Motor neuron (in vitro differentiated cells): ENCODE measurements at places on chromosomes 12 and 14.

- ATAC-seq, result no peak
Measured at GRCh38 chr12:129827102-129827865, 76.5 kb downstream of the TMEM132D start.

GRCh38 chr12:122855928-122856831, 20.9 kb downstream of the HIP1R start:
- ATAC-seq, result no peak

GRCh38 chr12:103677341-103677740, 90.3 kb downstream of the STAB2 start:
- ATAC-seq, result no peak

DNA sequence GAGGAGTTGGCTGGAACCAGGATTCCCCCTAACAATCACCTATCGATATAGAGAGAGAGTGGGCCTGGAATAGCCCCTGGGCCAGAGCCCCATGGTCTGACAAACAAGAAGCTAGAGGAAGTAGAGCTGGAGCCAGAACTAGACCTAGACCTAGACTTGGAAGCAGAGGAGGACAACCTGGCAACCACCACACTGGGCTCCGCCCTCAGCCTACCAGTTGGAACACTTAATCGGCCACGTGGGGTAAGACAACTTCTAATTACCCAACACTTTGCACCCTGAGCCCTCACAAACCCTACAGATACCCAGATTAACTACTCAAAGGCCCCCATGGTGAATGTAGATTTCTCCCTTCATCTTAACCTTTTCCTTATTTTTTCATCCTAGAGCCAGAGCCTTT, 4.6 kb upstream of the PA2G4 start:
- no peak for ATAC-seq

DNA sequence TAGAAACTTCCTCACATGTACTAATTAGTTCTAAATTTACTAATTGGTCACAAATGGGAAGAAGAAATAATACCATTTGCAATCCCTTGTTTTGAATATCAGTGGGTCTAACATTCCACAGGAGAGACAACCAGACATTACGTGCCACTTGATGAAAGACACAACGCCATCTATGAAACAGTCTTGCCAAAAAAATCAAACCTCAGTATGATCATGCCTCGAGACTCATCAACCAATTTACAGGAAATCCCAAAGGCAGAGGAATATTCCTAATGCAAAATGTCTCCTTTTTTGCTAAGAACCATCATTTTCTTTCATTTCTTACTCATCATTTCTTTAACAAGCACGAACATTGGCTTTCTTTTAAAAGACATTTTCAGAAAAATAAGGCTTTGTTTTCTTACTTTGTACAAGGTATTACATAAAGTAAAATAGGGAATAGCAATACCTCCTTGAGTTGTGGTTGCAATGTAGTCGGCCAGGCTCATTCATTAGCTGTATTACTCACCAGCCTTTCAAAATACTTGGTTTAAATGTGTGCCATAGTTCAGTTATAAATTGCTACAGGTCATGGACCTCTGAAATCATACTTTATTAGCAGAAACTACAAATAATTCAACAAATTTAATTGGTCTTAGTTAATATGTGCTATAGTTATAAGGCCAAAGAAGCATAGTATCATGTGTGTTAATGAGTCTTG, 436.2 kb upstream of the FLRT2 start:
- ATAC-seq, result peak; percentile 43

DNA sequence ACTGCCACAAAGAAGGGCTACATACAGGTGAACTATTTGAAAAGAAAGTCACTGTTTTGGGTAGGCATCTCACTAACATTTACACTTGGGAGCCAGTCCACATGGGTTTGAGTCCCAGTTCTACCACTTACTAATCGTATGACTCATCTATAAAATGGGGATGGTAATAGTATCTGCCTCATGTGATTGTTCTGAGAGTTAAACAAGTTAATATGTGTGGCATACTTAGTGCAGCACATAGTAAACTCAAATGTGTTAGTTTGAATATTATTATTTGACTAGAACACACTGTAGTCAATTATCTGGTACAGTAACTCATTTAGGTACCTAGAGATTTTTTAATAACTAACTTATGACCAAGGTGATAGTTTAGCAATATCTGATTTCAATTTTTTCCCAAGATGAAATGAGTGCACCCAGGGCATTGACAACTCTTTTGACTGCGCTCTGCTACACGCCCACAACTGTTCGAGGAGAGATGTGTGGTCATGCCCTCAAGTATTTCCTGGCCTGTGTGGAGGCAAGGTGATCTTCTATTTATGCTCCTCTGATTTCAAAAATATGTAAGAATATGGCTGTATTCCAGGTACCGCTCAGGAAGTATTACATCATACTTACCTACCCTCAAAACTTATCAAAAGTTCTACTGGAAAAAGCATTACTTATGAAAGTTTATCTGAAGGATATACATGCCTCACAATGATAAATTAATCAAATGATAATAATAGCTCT, 210.6 kb upstream of the EGLN3 start:
- ATAC-seq, result no peak

DNA sequence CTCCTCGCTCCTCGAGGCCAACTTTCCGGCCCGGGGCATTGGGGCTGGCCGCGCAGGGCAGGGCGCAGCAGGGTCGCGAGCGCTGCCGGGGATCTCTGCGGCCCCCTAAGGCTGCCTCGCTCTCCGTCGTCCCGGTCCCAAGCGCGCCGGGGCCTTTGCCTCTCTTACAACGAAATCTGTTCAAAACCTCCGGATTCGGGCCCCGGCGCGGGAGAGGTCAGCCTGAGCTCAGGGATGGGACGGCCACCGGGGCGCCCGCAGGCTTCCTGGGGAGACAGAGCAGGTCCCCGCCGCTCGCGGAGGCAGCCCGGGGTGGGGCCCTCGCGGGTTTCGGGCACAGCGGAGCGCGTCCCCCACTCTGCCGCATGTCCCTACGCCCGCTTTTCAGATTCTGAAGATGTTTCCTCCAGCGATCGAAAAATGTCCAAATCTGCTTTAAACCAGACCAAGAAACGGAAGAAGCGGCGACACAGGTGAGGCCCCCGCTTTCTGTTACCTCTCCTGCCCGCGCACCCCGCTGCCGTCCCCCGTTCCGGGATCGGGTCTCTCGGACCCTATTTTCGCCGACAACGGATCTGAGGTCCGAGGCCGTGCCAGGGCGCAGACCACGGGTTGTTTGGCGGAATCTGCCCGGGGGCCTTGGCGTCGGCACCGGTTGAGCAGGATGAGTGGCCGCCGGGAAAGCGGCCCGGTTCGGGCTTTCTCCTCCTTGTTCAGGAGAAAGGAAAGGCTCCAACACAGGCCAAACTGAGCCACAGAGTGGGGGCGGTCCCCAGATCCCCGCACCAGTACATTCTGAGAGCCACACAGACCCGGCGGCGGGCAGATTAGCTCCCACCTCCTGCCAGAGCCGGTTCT, 1.8 kb downstream of the VSX2 start:
- ATAC-seq, result peak; percentile 32

- no peak for ATAC-seq
Measured at GRCh38 chr14:71675900-71676287, 256.3 kb upstream of the RGS6 start.

DNA sequence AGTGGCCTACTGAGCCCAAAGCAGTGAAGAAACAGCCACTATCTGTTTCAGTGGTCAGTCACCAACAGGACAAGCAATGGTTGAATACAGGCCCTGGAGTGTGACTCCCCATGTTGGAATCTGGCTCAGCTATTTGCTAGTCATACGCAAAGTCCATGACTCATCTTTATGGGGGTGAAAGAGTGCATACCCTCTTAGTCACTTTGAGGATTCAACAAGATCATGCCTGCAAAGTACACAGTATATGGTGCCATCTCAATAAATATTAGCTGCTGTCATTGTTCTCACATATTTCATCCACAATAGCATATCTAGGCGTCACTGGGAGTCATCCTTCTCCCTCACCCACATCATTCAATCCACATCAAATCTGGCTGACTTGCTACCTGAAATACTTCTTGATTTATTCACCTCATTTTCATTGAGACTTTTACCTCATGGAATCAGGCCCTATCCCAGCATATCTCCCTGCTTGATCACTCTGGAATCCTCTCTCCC, 26.4 kb upstream of the STAB2 start:
- ATAC-seq, result peak; percentile 83

- no peak for ATAC-seq
Measured at GRCh38 chr12:87804386-87804785, 224.8 kb downstream of the C12orf50 start.

DNA sequence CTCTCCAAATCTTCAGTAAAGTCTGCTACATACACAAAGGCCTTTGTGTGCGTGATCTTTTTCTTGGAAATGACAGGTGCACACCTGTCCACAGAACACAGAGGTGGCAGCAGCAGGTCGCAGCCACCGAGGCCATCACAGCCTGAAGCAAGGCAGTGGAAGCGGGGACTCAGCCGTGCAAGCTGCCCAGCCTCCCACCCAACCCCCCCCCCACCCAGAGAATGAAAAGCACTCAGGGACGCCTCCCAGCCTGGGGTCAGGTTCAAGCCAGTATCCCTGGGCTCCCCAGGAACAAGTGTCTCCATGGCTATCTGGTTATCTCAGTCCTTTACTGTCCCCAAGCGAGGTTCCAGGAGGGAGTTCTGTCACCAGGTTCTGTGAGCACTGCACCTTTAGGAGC, 31.2 kb upstream of the TSPAN9 start:
- ATAC-seq, result no peak

DNA sequence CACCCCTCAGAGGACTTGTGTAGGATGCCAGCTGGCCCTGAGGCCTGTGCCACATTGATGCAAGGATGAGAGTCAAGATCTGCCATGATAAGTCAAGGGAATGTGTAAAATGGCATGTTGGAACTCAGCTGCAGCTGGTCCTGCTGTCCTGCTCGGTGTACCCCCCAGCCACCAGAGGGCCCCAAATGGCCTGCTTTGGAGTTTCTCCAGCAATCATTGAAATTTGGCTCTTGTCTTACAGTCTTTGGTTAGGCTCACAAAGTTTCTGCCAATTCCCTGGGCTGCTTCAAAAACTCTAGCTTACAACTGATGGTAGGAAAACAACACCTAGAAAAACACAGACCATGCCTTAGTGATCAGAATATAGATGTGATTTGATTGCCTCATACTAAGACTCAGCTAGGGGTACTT, 76.8 kb downstream of the HSD17B6 start:
- no peak for ATAC-seq

DNA sequence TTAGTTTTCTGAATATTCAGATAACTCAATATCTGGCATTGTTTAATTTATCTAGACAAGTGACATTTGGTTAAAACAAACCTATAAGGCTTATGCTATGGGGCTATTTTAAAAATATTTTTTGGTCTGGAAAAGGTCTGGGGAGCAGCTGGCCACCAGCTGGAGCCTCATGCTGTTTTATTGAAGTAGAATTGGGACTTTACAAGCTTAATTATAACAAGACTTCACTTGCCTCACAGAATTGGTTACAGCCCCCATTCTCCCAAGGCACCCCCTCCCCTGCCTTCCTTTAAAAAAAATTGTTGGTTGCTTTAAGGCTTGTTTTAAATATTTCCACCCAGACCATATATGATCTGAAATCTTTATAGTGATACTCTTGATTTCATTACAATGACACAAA, 453.9 kb downstream of the ADAMTS20 start:
- peak; percentile 30 for ATAC-seq

DNA sequence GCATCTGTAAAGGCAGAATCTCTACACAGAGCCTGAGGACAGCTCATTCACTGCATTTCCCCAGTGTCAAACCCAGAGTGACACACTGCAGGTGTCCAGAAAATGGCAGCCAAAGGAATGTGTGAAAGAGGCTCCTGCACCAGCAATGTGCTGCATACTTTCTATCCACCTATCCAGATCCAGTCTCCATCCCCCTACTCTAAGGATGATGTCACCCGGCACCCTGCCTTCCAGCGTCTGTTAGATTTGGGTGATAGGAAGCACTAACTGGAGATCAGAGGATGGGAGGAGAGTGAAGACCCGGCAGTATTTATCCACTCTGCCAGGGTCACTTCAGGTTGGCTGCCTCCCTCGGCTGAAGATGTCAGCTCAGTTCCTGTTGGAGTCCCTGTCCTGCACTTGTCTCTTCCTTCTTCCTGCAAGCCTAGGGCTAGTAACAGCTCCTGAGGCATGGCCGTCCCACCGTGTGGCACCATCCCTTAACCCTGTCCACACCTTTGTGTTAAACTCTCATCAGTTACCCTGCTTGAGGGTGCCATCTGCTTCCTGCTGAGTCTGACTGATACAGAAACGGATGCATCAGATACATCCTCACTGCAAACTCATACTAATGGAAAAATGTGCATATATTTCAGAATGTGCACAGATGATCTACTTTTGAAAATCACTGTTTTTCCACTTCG, 13.0 kb upstream of the GPR68 start:
- ATAC-seq, result peak; percentile 31

- ATAC-seq, result no peak
Measured at GRCh38 chr12:80056232-80056631, 43.1 kb upstream of the OTOGL start.

DNA sequence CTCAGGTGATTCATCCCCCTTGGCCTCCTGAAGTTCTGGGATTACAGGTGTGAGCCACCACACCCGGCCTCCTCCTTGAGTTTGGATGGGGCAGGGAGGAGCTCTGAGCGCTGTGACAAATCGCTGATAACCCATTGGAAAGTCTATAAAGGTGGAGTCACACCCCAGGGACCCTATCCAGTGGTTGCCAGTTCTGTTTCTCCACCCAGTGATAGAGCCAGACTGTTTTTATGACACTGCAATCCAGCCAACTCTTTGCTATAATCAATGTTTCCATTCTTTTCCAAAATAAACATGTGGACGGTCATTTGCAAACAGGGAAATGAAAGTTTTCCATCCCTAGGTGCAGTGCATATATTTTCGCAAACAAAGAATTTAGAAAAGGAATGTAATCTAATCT, 142.0 kb upstream of the PELI2 start:
- ATAC-seq, result no peak

DNA sequence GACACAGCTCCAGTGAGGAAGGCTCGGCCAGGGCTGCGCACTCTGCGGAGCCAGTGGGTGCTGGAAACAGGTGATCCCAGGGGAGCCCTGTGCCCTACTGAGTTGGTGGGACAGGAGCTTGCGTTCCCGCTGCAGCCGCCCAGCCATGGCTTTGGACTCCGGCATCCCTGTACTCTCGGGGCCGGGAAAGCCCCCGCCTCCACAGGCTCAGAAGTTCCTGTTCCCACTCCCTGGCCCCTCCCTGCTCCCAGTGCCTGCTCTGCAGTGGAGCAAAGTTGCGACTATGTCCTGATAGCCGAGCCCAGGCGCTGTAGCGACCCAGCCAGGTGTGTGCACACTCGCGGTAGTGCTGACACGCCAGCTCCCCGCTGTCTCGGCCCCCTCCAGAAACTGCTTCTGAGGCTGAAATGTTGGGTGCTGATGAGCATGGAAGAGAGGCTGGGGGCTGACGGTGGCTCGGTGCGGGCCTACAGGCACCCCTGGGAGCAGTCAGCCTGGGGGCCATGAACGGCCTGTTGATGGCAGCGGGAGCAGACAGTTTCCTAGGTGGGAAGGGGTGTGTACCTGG, 344.6 kb upstream of the MGAT4C start:
- ATAC-seq, result no peak

GRCh38 chr12:120763250-120763649, 37.6 kb downstream of the ACADS start:
- no peak for ATAC-seq

GRCh38 chr12:47307680-47308399, 228.1 kb upstream of the AMIGO2 start:
- peak; percentile 81 for ATAC-seq

GRCh38 chr12:106480251-106480650, 102.6 kb upstream of the RFX4 start:
- ATAC-seq, result peak; percentile 48

GRCh38 chr12:100668945-100669536, 95.6 kb downstream of the GAS2L3 start:
- ATAC-seq, result peak; percentile 82
